Stimulated activated CD8-positive, alpha-beta memory T cell treated with anti-CD3 and anti-CD28 coated beads, Interleukin-7, amount 100 ng/mL, for 1 hour (primary cell): ENCODE measurements at places on chromosomes 3 and 15.

DNA sequence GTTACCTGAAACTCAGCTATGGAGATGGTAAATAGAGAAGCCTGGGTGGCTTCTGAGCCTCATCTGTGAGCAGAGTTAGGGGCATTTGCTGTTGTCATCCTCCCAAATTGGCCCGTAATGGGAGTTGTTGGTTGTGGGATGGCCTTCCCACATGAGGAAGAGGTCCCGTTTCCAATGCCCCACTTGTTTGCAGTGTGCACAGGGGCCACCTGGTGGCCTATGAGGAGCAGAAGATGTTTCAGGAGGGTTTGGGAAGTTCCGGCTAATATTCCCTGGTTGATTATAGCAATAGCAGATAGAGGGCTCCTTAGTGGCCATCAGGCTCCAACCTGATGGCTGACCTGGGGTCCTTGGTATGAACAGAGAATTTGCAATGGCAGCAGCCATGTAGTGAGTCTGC is 1546.5 kb downstream of the OTOL1 start:
- DNase-seq, result no peak

GRCh38 chr15:34122771-34123183 is 20.9 kb downstream of the PGBD4 start:
- no peak for DNase-seq

GRCh38 chr3:122921791-122922651 is 105.5 kb downstream of the SEMA5B start:
- DNase-seq, result no peak

GRCh38 chr3:152973575-152973974 is 138.6 kb downstream of the P2RY1 start:
- no peak for DNase-seq

GRCh38 chr3:49413338-49413734 is 1.1 kb downstream of the TCTA start:
- DNase-seq, result no peak

DNA sequence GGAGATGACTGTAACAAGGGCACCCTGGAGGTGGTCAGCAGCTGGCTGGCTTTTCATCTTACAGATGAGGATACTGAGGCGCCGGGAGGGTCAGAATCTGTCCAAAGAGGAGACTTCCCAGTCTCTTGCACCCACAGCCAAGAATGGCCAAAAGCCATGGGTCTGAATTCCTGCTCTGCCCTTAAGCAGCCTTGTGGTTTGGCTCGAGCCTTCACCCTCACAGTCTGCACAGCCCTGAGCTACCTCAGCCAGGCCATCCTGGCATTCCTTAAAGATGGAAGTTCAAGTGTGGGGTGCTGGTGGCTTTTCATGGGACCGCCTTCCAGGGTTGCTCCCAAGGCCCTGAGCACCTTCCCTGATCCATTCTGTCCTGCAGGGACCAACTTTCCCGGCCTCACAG is 59.2 kb downstream of the CACNA2D2 start:
- DNase-seq, result no peak

DNA sequence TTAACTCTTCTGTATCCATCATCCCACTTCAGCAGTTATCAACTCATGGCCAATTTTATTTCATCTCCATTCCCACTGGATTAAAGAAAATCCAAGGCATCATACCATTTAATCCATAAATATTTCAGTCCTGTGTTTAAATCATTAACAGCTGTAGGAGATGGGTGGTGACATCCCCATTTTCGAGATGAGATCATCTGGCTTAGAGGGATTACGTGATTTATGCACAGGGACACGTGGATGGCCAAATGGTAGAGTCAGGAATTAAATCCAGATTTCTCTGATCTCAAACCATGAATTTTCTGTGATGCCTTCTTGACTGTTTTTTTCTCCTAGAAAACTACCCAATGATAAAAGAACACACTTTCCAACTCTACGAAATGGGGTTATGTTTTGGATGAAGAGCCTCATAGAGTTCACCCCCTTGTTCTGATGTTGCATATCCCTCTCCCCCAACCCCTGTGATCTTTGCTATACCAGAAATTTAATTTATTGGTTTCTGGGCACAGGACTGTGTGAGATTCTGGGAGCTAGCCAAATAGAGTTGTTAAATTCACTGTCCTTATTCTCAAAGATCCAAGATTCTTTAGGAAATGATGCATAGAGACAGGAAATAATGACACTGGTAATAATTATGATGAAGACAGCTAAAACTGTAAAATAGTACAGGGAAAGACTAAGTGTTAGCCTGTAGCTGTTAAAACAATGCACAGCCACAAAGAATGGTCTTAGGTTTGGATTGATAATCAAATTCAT is 7.4 kb downstream of the ZNF589 start:
- DNase-seq, result no peak

DNA sequence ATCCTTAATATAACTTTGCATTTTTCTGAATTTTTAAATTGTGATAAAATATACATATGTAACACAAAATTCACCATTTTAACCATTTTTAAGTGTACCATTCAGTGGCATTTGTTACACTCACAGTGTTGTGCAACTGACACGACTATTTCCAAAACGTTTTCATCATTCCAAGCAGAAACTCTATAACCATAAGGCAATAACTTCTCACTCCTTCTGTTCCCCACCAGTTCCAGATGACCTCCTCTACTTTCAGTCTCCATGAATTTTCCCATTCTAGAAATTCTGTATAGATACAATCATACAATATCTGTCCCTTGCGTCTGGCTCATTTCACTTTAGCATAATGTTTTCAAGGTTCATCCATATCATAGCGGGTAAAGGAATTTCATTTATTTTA is 223.5 kb upstream of the TTC14 start:
- DNase-seq, result no peak
